Small intestine (tissue), 16 donors: ENCODE measurements at places on chromosomes 4 and X.

GRCh38 chr4:38577462-38577861 lies 86.5 kb upstream of the KLF3 start:
- no peak for DNase-seq

DNA sequence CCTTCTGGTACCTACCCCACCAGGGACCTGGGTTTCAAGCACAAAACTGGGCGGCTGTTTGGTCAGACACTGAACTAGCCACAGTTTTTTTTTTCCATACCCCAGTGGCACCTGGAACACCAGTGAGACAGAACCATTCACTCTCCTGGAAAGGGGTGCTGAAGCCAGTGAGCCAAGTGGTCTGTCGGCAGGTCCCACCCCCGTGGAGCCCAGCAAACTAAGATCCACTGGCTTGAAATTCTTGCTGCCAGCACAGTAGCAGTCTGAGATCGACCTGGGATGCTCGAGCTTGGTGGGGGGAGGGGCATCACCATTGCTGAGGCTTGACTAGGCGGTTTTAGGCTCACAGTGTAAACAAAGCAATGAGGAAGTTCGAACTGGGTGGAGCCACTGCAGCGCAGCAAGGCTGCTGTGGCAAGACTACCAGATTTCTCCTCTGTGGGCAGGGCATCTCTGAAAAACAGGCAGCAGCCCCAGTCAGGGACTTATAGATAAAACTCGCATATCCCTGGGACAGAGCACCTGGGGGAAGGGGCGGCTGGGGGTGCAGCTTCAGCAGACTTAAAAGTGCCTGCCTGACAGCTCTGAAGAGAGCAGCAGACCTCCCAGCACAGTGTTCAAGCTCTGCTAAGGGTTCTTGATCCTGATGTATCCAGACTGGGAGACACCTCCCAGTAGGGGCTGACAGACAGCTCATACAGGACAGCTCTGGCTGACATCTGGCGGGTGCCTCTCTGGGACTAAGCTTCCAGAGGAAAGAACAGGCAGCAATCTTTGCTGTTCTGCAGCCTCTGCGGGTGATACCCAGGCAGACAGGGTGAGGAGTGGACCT lies 223.0 kb downstream of the COX18 start:
- no peak for DNase-seq

DNA sequence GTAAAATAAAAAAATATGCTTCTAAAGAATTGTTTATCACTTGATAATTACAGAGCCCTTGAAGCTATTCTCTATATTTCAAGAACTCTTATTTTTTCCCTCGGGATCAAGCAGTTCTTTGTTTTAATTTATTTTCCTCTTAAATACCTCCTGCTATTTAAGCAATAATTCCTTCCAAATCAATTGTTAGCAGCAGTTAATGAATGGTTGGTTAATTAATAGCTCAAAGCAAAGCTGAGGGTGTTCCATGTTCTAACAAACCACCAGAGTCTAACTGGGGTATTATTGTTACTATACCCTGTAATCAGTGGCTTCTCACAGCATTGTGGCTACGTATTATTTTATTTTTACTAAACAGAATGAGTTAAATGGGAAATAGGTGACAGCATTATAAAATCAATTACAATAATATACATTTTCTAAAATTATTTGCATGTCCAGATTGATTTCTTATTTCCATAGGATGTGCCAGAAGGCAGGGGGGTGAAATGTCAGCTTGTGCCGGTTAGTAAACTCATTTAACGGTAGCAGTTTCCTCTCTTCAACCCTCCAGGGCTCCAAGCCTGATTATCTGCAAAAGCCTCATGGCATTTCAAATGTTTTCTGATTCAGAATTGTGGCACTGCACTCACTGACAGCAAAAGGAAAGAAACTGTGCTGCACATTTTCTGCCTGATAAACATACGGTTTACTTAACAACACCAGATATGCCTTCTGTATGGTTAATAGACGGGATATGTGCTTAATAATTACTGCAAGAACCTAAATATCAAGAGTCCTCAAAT lies 286.9 kb upstream of the EMCN start:
- no peak for DNase-seq

DNA sequence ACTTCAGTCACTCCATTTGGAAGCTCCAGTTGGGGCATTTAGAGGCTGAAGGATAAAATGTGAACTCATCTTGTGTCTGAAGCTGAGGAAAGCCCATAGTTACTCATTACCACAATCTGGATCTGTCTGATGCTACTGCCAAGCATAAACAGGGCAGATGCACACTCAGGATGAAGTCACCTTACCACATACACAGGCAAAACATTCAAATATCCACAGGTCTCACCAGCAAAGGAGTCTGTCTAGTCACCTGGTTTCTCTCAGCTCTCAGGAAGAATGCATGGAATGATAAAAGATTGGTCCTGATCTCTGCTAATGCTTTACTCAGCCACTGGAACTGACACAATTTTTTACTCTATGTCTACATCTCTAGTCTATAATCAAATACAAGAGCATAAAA lies 13.0 kb upstream of the ODAPH start:
- DNase-seq = no peak

DNA sequence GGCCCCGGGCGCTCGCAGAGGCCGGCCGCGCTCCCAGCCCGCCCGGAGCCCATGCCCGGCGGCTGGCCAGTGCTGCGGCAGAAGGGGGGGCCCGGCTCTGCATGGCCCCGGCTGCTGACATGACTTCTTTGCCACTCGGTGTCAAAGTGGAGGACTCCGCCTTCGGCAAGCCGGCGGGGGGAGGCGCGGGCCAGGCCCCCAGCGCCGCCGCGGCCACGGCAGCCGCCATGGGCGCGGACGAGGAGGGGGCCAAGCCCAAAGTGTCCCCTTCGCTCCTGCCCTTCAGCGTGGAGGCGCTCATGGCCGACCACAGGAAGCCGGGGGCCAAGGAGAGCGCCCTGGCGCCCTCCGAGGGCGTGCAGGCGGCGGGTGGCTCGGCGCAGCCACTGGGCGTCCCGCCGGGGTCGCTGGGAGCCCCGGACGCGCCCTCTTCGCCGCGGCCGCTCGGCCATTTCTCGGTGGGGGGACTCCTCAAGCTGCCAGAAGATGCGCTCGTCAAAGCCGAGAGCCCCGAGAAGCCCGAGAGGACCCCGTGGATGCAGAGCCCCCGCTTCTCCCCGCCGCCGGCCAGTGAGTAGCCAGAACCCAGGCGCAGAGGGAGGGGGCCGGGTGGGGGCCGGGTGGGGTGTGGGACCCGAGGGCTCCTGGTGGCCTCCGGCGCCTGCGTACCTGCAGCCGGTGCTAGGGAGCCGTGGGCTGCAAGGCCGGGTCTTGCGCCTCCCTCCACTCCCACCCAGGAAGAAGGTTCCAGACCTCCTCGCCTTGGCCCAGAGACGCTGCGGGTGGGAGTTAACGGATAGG lies 534 bp downstream of the MSX1 start:
- DNase-seq = no peak

DNA sequence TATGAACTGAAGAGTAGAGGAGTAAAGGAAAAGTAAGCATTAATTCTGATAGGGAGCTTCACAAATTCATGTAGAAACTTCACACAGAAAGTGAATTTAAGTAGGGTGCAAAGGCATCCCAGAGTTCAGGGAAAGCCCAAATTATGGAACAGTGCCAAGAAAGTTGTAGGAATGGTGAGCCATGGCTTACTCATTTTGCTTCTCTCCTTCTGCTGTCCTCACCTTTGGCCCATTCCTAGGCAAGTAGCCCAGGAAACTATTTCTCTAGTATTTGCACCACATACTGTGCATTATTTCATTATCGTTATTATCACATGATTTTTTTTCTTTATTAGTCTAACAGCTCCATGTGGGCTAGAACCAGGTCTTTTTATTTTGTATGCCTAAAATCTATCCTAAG lies 34.9 kb upstream of the IL1RAPL1 start:
- DNase-seq = no peak

DNA sequence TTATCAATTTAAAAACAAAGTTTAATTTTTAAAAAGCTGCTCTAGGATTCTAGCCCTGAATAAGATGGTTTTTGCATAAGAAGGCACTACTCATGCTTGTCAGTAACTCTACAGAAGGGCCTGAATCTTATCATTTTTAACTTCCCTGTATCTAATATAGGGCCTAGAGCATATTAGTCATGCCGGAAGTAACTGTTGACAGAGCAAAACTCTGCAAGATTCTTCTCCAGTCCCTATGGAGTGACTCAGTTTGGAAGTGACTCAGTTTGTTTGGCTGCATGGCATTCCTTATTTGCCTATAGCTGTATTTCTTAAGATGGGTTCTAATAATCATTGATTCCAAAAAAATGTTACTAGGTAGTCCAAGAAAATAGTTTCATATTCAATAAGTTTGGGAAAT lies 431.8 kb upstream of the HTR2C start:
- DNase-seq = no peak

DNA sequence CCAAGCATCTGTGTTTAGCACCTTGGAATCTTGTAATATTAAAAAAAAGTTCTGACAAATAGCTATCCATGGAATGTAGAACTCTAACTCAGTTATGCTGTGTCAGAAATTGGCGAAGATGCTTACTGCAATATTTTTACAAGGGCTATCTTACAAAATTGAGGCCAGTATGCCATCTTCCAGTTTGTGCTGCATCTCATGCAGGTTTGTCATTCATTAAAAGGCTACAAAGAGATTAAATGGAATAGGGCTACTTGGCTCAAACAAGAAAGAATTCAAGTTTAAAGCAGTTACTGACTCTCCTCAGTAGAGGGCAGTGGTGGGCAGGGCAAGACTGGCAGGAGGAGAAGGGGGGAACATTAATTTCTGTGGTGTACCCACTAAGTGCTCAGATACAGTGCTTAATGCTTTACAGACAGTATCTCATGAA lies 66.5 kb downstream of the SHROOM4 start:
- DNase-seq = peak; percentile 13

GRCh38 chr4:42633605-42634388 lies 23.1 kb downstream of the ATP8A1 start:
- DNase-seq = no peak

- no peak for DNase-seq
Measured at GRCh38 chr4:8169763-8170162, 11.2 kb upstream of the ABLIM2 start.

DNA sequence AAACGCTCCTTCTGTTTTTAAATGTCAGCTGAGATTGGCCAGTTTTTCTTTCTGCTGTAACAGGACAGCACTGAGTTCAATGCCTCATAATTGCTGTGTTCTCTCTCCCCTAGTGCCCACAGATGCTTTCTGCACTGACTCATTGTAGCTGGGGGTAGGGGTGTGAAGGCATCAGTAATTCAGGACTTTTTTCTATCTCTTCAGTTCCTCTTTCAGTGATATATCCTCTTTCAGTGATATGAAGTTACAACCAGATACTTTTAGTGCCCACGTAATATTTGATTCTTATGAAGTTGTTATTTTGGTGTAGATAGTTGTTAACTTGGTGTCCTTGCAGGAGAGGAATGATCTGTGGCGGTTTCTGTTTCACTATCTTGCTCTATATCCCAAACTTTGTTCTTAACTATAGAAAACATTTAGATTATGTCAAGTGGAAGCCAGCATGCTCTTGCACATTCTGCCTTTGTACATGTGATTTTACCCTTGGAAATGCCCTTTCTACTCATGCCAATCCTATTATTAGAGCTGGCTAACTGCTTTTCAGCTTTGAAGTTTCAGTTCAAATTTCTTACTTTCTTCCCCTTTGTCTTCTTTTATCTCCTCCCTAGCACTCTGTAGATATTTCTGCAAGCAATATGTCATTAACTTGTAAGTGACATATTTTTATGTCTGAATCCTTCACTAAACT lies 1258.4 kb downstream of the FAM133A start:
- no peak for DNase-seq

DNA sequence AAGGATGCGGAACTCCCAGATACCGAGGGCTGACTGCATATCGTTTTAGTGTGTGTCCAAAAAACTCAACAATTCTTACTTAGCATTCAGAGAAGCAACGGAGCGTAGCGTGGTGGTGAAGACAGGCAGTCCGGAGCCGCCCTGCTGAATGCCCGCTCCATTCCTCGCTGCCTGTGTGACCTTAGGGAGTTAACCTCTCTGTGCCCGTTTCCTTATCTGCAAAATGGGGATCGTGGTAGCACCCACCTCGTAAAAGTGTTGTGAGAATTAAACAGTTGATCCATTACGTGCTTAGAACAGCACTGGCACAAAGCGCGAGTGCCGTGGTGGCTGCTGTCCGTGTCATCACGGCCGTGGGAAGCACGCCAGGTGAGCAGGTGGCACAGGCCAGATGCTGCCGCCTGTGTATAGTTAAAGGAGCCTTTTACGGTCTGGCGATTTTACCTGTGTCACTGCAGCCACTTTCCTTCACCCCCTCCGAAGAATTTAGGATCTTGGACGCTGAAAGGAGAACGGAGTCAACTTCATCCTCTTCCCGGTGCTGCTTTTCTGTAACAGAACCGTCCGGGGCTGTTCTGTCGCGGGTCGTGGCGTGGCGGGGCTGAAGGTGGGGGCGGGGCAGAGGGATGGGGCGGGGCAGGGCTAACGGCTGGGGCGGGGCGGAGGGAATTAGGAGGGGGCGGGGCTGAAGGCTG lies 885 bp downstream of the CCDC110 start:
- DNase-seq = peak; percentile 66

DNA sequence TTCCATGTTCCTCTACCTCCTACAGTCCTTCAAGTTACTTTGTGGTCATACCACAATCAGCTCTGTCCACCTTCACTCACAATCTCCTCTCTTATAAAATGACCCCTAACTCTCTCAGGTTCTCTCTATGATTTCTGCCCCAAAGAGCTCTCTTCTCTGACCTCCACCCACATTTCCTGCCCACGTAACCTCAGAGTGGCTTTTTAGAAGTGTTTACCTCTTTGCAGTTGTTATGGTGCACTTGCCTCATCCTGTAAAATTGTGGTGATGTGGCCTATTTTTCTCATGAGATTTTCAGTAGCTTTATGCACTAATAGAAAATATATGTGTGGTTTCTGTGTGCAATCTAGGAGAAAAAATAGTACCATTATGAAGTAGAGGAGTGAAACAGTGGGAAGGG lies 215.8 kb downstream of the PACRGL start:
- DNase-seq = peak; percentile 40

GRCh38 chr4:158443731-158444130 lies 78.0 kb upstream of the RXFP1 start:
- DNase-seq = no peak

- no peak for DNase-seq
Measured at GRCh38 chr4:67160394-67160793, 384.9 kb downstream of the CENPC start.
